ENCODE measurements at places on chromosomes 12 and 14. TPM values are rescaled to one million over a fixed set of nuclear protein-coding genes. Genes with fewer than 3 reads are reported as not detected.

BHLHE41 gene
- not detected for total RNA-seq

- no peak for DNase-seq
Observed at GRCh38 chr12:76778364-76778763, 14.4 kb downstream of the ZDHHC17 start.

PLEKHA5 gene
- 14.7 TPM for total RNA-seq

DNA sequence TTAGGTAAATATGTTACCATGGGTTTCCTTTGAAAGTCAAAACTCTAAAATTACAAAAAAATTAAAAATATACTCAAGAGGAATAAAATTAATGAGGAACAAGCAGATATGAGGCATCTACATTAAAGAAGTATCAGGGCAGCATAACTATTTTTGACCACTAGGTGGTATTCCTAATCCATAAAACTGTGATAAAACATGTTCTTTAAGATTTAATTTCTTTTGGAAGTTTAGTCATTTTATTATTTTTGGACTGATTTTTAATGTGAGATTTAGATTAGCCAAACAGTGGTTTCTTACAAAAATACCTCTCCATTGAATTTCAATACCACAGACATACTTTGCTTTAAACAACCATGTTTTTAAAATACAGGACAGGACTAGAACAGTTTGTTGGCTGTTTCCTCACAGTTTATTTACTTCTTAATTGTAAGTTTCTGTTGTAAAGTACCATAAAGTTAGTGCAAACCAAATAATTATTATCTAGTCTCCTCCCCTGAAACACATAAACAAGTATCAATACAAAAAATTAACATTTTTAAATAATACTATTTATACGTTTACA is 49.8 kb downstream of the NTS start:
- DNase-seq: no peak

BDKRB1 gene
- not detected for total RNA-seq

DNA sequence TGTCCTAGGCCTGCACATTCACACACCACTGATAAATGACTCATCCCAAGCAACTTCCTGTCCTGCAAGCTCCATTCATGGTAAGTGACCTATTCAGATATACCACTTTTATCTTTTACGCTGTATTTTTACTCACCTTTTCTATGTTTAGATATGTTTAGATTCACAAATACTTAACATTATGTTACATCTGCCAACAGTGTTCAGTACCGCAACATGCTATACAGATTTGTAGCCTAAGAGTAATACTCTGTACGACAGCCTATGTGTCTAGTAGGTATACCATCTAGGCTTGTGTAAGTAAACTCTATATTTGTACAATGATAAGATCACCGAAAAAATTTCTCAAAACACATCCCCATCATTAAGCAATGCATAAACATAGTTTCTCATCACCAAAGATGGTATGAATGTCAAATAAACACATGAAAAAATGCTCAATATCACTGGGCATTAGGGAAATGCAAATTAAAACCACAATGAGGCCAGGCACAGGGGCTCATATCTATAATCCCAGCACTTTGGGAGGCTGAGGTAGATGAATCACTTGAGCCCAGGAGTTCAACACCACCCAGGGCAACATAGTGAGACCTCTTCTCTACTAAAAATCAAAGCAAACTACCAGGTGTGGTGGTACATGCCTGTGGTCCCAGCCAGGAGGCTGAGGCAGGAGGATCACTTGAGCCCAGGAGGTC is 20.7 kb downstream of the ATXN2 start:
- no peak for DNase-seq

NANOG gene
- total RNA-seq: not detected

GRCh38 chr14:25003537-25003936 is 46.4 kb downstream of the STXBP6 start:
- DNase-seq: no peak

- DNase-seq: no peak
Observed at GRCh38 chr14:51335961-51336723, 96.1 kb downstream of the TMX1 start.

- no peak for DNase-seq
Observed at GRCh38 chr14:35341751-35342488, 49.7 kb downstream of the PSMA6 start.

- DNase-seq: no peak
Observed at GRCh38 chr12:29547151-29547632, 49.7 kb upstream of the OVCH1 start.

CD163 gene
- total RNA-seq: not detected

GRCh38 chr12:6317693-6318439 is 7.4 kb downstream of the PLEKHG6 start:
- no peak for DNase-seq

DNA sequence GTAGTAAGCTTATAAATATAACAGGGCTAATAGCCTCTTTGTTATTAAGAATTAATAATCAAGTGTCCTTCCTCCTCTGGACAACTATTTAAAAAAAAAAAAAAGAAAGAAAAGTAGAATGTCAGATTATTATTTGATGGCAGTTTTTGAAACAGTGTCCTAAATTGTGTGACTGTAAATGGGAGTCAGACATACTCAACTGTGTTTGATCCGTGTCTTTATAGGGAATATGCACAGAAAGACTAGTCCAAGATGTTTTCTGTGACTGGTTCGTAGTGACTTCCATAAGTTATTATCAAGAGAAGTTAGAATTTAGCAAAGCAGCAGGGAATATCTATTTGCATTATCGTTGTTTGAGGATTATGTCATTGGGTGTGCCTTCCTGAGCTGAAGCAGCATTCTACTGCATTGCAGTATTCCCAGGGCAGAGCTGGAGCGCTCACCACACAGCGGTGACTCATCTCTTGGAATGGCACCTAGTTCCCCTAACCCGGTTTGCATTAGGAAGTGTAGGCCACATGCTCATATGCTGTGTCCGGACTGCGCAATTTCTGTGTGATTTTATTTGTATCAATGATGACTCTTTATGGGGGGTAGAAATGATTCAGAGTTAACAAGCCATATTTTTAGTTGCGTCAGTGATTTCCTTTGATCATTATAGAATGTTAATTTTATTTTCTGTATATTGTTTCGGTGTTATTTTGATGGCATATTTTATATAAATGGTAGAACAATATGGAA is 7.9 kb downstream of the DYNC1H1 start:
- DNase-seq: no peak

GRCh38 chr14:63454436-63454835 is 88.7 kb downstream of the PPP2R5E start:
- DNase-seq: no peak

C12orf50 gene
- 0.15 TPM for total RNA-seq

- peak; percentile 5 for DNase-seq
Observed at GRCh38 chr12:54723379-54724256, 75.5 kb upstream of the DCD start.

Data from CD4-positive, CD25-positive, alpha-beta regulatory T cell (primary cell).